Upper lobe of left lung (tissue), 6 donors: ENCODE measurements at places on chromosomes 16 and 17.

DNA sequence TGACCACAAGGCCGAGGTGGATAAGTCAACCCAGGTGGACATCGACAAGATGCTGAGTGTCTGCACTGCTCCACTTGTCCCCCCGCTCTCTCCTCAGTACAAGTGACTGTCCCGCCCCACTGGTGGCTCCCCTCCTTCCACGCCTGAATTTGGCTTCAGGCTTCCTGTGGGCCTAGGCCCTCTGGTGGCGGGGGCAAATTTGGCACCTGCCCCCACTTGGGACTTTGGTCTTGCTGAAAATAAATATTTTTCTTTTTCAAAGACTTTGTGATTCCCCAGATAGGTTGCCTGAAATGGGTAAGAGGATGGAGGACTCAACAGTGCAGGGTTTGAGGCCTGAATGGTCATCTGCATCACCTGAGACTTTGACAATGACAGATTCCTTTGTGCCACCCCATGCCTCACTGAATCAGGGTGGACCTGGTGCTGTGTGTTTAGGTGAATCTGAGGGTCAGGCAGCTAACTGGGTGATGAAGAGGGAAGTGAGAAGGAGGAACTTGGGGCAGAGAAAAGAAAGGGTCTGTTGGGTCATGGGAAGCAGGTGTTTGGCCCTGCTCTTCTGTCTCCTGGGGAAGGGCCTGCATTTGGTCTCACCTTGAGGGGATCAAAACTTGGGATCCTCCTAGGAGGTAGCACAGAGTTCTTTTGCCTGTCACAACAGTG lies 2.0 kb downstream of the C16orf86 start:
- no peak for DNase-seq

- DNase-seq = no peak
These were observed 5.1 kb downstream of the MMP25 start for GRCh38 chr16:3051494-3051893.

- no peak for DNase-seq
These were observed 78.4 kb downstream of the KATNIP start for GRCh38 chr16:27628241-27628942.

DNA sequence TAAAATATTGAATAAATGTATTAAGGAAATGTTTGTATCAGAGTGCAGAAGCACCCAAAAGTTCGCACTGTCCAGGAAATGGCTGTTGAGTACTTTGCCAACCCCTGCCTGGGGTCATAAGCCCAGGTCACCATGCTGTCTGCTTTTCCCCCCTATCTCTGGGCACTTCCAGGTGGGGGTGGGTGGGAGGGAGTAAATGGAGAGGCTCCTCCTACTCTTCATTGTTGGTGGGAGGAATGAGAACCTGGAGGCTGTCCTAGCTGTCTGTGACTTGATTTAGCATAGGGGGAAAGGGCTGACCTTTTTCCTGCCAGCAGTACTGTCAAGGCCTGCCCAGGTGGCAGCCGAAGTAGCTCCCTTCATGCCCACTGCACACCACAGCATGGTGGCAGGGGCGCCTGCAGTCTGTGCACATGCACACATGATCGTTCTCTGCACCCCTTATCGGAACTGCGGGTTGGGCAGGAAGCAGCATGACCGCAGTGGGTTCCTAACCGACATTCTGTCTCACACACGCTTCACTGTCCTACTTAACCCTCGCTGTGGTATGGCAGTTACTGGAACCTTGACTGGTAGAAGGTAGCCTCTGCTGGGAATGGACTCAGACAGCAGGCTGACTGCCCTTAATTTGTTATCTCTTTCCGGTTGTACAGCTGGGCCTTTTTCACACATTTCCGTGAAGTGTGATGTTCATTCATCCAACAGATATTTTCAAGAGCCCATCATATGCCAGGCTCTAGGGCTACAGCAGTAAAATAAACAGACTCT lies 41.5 kb downstream of the LDHD start:
- DNase-seq = peak; percentile 58

DNA sequence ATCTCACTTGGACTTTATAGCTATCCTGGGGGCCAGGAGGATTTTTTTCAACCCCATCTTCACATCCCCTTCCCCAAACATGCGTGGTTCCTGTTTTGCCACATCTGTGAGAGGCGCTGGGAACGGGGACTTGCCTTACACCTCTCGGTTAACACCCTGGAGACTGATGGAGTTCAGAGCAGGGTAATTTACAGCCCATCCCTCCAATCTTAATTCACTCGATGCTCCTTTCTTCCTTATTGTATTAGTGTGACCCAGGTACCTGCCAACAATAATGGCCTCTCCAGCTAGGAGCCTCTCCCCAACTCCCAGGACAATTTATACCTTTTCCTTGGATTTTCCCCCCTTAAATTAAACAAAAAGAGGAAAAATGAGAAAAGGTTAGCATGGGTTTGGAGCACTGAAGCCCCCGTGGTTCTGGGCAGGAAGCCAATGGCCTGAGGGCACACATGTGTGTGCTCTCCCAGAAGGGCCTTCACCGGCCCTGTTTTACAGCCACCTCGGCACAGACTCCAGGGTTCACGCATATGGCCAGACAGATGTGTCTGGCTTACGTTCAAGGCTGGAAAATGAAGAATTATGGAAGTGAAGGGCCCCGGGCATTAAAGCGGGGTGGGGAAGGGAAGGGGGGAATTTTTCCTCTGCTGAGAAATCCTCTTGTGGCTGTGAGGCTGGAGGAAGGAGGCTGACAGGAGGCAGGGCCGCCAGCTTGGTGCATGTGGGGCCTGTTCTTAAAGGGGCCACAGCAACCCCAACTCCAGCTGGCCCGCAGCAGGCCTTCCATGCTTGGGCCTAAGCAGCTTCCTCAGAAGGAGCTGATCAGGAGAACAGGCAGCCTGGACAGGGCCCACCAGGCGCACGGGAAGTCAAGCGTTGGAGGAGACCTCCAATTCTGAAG lies 21.4 kb downstream of the HIC1 start:
- no peak for DNase-seq

- DNase-seq = peak; percentile 63
These were observed 24.1 kb downstream of the NPTX1 start for GRCh38 chr17:80452173-80452915.

GRCh38 chr17:40303009-40303657 lies 5.8 kb upstream of the RARA start:
- no peak for DNase-seq

- DNase-seq = no peak
These were observed at the start of gene ZSCAN10 for GRCh38 chr16:3098459-3099394. Gene ZSCAN10 (minus strand): TSS chr16:3099294. CDS start chr16:3092937, 6,357 bp downstream.
